ENCODE measurements at places on chromosomes 16 and 17. TPM values are rescaled to one million over a fixed set of nuclear protein-coding genes. Genes with fewer than 3 reads are reported as not detected.

GRCh38 chr16:28534542-28535373 lies 4.0 kb downstream of the NUPR1 start:
- H3K36me3 ChIP-seq: no peaks in the 10 kb centered on the region
- peak; percentile 77 for DNase-seq
- H3K27me3 ChIP-seq: no peaks in the 10 kb centered on the region
- H3K27ac ChIP-seq: no peak overlapping the region
- H3K4me1 ChIP-seq: peaks cover 47% of the 10 kb centered on the region

- H3K36me3 ChIP-seq: no peaks in the 10 kb centered on the region
- H3K27ac ChIP-seq: no peak overlapping the region
- H3K4me3 ChIP-seq: no peak overlapping the region
- H3K27me3 ChIP-seq: no peaks in the 10 kb centered on the region
Observed at GRCh38 chr16:83623091-83623730, 184.6 kb upstream of the HSBP1 start.

DNA sequence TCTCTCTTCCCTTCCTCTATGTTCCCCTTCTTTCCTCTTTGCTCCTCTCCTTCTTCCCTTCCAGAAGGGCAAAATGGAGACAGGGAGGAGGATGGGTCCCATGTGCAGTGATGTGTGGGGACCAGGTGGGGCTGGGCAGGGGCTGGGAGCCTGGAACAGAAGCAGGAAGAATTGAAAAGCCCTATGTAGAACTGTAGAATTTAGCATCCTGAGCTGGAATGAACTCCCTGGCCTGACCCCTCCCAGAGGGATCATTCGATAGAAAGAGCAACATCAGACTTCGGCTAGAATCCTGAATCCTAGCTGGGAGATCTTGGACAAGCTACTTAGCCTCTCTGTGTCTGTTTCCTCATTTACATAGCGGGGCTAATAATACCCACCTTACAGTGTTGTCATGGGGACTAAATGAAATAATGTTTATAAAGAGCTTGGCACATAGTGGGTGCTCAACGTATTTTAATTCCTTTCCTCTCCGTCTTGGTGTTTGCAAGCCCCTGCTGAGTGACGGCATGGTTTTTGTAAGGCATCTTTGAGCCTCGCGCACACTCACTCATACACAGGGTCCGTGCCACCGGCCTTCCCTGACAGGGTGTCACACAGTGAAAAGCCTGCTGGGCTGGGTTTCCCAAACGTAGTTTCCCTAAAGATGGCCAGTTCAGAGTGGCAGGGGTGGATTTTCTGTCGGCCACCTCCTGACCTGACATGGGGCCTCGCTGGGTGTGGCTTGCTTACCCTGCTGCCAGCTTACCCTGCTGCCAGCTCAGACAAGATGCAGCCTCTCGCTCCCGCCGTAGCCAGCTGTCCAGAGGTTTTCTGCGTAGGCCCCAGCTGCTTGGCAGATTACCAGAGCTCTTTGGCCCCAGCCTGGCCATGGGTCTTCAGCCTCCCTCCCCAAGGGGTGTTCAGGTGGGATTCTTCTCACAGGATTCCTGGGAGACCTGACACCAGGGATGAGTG lies 6.1 kb upstream of the ARHGAP23 start:
- no peak for DNase-seq
- H3K36me3 ChIP-seq: no peaks in the 10 kb centered on the region
- peaks cover 4% of the 10 kb centered on the region for H3K27me3 ChIP-seq

DNA sequence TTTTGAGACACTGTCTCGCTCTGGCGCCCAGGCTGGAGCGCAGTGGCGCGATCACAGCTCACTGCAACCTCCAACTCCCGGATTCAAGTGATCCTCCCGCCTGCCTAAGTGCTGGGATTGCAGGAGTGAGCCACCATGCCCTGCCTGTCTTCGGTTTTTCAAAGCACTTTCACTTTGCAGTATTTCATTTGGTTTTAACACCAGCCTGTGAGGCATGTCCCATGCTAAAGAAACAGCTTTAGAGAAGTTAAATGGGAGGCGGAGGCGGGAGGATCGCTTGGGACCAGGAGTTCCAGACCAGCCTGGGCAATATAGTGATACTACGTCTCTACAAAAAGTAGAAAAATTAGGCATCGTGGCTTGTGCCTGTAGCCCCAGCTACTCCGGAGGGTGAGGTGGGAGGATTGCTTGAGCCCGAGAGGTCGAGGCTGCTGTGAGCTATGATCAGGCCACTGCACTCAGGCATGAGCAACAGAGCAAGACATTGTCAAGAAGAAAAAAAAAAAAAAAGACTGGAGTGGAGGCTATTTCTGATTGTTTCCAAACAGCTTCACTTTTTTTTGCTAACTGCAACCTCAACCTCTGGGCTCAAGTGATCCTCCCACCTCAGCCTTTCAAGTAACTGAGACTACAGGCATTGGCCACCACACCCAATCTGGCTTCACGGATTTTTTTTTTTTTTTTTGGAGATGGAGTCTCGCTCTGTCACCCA lies 1.3 kb downstream of the METTL23 start:
- peak overlapping the region; percentile 94 for H3K27ac ChIP-seq
- H3K36me3 ChIP-seq: no peaks in the 10 kb centered on the region
- peak; percentile 54 for DNase-seq
- peak overlapping the region; percentile 95 for H3K4me3 ChIP-seq
- H3K27me3 ChIP-seq: no peaks in the 10 kb centered on the region

- no peaks in the 10 kb centered on the region for H3K27me3 ChIP-seq
- peaks cover 5% of the 10 kb centered on the region for H3K4me1 ChIP-seq
- no peak overlapping the region for H3K4me3 ChIP-seq
Observed at GRCh38 chr16:66309-67182, 5.9 kb downstream of the RHBDF1 start.

Gene SNX20
- 3.9 TPM for total RNA-seq

Gene PLXDC1
- total RNA-seq: 1.3 TPM

Gene CENPT
- total RNA-seq: 23.5 TPM

Gene HCRT
- not detected for total RNA-seq
